ENCODE measurements at places on chromosomes 4 and X. TPM values are rescaled to one million over a fixed set of nuclear protein-coding genes. Genes with fewer than 3 reads are reported as not detected.

DNA sequence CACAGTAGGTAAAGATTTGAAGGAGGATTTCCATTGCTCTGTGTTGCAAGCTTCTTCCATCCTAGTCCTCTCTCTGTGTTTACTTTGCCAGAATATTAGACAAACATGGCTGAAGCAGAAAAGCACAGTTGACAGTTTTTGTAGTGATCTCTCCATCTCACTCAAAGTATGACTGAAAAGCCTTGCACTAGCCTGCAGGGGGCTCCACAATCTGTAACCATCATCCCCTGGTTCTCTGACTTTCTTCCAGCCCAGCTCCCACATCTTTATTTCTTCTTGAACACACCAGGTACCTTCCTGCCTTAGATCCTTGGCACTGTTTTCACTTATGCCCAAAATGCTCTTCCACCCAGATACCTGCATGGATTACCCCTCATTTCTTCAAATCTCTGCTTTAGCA is 34.1 kb upstream of the HHIP start:
- peak; percentile 36 for DNase-seq

- no peak for DNase-seq
Observed at GRCh38 chr4:2141022-2141761, 82.1 kb downstream of the NAT8L start.

GRCh38 chr4:115424852-115425251 is 311.4 kb upstream of the NDST4 start:
- no peak for DNase-seq

GRCh38 chr4:179624768-179625181 is 2182.5 kb upstream of the AGA start:
- DNase-seq, result no peak

- no peak for DNase-seq
Observed at GRCh38 chr4:3307060-3307459, 14.2 kb downstream of the RGS12 start.

GRCh38 chr4:47054130-47054529 is 22.8 kb downstream of the GABRB1 start:
- DNase-seq, result no peak

DNA sequence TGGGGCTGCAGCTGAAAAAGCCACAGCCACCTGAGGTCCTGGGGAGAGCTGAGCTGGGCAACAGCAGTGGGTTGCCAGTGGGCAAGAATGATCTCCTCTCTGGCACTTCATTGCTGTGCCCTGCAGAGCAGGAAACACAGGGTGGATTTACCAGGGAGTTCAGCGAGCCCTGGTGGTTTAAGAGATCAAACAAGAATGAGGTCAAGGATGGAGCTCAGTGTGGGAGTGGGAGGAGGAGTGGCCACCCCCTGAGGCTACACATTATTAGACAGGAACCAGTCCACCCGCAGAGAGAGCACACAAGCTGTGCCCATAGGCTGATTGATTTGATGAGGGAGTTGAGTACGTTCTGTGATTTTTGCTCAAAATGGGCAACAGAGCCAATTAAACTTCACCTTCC is 47.3 kb downstream of the FRMPD3 start:
- DNase-seq, result no peak

DNA sequence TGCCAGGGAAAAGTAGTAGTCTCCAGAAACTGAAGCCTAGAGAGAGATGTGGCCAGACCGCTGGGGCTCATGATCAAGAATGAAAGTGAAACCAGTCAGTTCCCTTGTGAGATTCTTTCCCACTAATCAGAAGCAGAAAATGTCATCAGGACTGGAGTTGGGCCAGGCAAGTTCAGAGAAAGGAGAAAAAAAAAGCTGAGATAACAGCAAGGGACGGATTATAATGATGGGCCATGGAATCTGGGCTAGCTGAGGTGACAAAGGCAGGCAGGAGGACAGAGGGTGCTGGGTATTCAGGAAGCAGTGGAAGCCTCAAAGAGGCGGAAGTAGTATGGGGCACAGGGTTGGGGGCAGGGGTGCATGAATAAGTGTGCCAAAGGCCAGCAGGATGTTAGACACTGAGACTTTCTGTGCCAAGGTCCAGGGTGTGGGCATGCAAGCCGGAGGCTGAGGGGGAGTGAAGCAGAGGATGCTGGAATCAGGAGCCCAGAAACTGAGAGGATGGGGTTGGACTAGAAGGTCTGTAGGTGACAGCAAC is 2.5 kb downstream of the CXorf38 start:
- no peak for DNase-seq

DNA sequence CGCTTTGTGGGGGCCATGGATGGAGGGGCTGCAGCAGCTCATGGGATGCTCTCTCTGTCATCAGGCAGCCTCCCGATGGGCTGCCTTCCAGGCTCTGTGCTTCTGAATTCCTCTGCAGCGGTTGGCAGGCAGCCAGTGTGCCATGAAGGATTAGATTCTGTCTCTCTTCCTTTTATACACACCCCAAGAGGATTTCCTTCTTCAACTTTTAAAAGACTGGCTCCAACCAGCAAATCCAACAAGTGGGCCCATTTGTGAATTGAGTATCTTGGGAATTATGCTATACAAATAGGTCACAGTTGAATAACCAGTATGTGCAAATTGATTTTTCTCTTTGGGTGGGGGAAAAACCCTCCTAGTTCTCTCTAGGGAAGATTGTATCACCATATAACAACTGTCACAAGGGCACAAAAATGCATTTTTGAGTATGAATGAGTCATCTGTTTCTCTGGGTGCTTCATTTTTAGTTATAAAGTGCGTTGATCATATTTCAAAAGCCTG is 96.8 kb upstream of the FAT1 start:
- DNase-seq, result no peak

DNA sequence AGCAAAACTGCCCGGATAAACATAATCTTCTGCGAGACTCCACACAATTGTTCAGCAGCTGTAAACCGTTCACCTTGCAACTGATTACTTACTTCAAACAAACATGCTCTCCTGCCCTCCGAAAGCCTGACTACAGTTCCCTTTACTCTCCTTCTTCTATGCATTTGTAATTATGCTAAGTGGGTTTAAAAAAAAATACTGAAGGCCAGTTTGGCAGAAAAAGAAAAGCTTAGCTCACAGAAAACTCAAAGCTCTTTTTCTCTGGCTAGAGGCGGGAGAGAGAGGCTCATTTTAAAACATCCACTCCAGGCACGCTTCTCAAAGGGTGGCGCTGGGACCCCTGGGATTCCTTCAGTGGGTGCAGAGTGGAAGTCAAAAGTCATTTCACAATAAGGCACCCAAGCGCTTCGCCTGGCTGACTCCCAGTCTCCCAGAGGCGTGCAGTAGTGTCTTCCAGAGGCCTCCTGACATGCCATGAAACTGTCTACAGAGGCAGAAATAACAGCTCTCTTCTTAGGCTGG is 1.9 kb downstream of the DHRSX start:
- no peak for DNase-seq

DNA sequence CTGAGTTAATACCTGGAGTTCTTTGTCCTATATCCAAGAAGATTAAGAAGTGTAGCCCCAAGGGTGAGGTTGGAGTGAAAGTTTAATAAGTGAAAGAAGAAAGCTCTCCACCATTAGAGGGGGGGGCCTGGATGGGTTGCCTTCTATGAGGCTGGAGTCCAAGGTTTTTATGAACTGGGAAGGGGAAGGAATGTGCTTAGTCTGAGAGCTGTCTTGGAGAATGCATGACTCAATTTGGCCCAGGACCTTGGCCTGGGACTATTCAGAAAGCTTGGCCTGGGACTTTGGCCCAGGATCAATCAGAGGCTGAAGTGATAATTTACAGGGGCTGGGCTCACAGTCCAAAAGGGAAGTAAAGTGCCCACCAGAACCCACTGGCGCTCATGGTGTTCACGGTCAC is 1049.0 kb upstream of the GRIA3 start:
- no peak for DNase-seq

GRCh38 chr4:139007640-139008039 is 7.9 kb upstream of the NOCT start:
- DNase-seq, result no peak

DNA sequence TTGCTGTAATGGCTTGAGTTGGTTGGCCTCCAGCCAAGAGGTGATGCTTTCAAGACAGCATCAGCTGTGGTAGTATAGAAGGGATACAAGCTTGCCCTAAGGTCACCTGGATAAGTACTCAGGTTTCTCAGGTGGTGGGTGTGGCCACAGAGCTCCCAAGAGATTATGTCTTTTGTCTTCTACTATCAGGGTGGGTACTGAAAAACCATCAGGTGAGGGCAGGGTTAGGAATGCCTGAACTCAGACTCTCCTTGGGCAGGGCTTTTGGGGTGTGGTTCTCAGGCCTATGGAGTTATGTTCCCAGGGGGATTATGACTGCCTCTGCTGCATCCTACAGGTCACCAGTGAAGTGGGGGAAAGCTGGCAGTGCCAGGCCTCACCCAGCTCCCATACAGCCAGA is 654.6 kb upstream of the GALNT7 start:
- DNase-seq, result no peak

DNA sequence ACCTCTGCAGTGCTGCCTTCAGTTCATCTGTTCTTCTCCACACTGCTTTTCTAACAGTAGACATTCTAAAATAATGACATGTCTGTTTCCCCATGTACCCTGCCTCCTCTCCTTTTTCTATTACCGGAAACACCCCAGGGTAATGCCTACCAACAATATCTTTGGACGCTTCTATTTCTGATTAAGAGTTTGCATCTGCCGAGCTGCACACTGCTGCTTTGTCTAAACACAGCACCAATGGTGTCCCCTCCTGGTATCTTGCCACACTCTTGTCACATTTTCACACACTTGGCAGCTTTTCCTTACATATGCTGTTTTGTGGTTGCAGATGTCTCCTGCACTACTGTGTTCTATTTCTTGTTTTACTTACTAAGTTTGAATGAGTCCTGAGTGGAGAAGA is 288.8 kb downstream of the GRIA2 start:
- DNase-seq, result no peak

- no peak for DNase-seq
Observed at GRCh38 chr4:22514001-22514400, 1.9 kb downstream of the ADGRA3 start.

DNA sequence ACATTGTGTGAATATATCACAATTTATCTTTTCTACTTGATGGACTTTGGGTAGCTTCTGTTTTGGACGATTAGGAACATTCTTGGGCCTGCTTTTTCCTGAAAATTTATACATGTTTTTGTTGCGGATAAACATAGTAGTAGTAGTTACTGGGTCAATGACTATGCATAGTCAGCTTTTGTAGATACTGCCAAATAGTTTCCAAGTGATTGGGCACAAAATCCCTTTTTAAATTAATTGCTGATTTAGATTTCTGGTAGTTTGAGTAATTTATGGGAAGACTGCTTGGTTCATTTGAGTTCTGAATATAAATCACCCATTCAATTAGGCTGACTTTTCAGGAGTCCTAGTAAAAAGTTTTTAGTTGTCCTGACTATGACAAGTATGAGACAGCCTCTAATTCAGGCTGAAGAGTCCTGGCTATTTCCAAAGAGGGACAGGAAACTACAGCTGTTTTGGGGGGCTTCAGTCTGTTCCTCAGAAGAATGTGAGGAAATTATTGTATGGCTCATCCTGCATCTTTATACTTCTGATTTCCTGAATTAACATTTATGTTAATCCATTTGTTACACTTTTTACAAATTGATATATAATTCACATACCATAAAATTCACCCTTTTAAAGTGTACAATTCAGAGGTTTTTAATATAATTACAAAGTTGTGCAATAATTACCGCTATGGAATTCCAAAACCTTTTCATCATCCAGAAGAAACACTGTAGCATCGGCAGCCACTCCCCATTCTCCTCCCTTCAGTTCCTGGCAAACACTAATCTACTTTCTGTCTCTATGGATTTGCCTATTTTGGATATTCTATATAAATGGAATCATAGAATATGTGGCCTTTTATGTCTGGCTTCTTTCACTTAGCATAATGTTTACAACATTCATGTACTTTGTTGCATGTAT is 14.2 kb downstream of the LRP2BP start:
- DNase-seq, result no peak

DNA sequence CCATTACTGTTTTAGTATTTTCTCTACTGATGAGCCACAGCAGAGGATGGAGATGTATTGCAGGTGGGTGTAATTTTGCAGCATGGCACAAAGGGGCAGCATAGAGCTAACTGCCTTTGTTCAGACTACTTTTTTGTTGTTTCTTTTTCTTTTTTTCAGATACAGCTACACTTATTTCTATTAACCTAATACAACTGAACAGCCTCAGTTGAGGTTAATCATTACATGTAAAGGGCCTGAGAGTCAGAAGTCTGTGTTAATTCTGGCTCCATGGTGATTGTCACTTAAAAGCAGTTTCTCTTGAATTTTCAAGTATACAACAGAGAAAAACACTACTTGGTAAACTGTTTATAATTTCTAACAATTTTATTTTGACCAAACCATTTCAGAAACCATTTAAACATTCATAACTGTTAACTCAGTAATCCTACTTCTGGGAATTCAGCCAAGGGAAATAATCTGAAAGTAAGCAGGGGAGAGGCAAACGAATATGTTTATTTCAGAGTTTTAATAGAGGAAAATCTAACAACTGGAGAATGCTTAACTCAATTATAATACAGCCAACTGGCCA is 13.9 kb upstream of the PPEF2 start:
- no peak for DNase-seq

DNA sequence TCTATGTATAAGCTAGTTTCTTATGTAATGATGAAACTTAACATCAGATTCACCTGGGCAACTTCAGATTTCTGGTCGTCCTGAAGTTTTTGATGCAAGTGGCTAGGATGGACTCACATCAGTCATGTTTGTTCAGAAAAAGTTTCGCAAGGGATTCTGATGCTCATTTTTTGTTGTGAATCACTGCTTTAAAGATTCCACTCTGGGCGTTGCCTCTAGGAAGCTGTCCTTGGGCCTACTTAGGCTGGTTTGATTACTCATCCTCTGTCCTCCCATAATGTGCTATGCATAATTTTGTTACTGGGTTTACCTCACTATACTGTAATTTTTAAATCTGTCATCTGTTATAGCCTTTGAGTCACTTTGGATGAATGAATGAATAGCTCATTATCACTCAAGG is 30.8 kb downstream of the HERC3 start:
- no peak for DNase-seq

DNA sequence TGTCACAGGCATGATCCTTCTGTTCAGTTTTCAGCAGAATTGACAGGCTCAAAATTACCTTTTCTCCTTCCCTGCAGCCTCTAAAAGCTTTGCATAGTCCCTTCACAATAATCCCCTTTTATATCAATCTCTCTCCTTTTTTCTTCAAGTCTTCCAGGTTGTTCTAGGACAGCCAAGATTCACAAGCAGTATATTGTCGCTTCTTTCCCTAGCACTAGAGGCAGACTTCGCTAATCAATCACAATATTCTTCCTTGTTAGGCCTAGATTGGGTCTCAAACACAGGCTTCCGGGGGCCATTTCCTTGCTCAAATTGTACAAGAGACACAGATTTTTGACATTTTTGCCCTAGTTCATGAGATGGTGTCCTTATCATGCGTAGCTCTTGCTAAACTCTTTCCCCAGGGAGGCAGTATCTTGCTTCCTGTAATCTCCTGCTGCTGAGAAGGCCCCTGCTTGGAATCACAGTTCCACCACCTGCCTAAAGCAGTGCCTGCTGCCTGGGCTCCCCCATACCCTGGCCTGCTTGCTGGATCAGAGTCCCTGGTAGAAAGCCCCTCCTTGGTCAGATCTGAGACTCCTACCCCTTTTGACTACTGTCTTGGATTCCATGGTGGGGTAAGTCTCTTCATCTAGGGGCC is 57.3 kb downstream of the DMP1 start:
- no peak for DNase-seq

DKK2 gene
- total RNA-seq, result not detected

NBDY gene
- 44.7 TPM for total RNA-seq

ERAS gene
- not detected for total RNA-seq

RNF212 gene
- 2.7 TPM for total RNA-seq

SPATA4 gene
- total RNA-seq, result not detected

MAOA gene
- total RNA-seq, result 7.6 TPM

UCP1 gene
- 0.15 TPM for total RNA-seq

NAT8L gene
- total RNA-seq, result 20.0 TPM

MTMR1 gene
- 16.7 TPM for total RNA-seq

TRIML2 gene
- 88.9 TPM for total RNA-seq

CAPN6 gene
- 4.0 TPM for total RNA-seq

S100G gene
- total RNA-seq, result not detected
